Pancreas (tissue), 10 donors: ENCODE measurements at places on chromosomes 16 and 17. TPM values are rescaled to one million over a fixed set of nuclear protein-coding genes. Genes with fewer than 3 reads are reported as not detected.

DNA sequence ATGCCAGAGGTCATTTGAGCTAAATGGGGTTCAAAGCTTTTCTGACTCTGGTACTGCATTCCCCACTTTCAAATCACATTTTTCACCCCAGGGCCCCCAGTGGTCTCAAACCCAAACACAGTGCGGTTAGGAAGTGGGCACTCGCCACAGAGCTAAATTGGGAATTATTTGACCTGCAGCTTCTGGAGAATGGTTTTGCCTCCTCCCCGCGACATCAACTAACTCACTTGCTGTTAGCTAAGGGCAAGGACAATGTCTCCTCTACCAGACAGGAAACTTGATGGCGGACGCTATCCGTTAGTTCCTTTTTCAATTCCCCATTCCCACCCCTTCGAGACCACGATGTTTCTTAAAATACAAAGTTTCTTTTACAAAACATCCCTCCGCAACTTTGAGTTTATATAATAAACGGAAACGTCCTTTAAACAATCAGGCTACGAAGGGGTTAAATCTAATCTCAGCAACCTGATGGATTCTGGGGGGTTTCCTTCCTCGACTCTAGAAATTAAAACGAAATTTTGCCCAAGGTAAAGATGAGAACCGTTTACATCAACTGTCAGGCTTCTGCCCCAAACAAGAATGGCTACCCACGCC, 500 bp upstream of the KAT7 start:
- no peak for DNase-seq

GRCh38 chr16:86222547-86222946, 287.8 kb upstream of the FOXF1 start:
- no peak for DNase-seq

Gene HBA2
- total RNA-seq, result 39.5 TPM

Gene ASB16
- 2.3 TPM for total RNA-seq

Gene NLRC5
- 5.7 TPM for total RNA-seq
